ENCODE measurements at places on chromosomes 13 and 19.

DNA sequence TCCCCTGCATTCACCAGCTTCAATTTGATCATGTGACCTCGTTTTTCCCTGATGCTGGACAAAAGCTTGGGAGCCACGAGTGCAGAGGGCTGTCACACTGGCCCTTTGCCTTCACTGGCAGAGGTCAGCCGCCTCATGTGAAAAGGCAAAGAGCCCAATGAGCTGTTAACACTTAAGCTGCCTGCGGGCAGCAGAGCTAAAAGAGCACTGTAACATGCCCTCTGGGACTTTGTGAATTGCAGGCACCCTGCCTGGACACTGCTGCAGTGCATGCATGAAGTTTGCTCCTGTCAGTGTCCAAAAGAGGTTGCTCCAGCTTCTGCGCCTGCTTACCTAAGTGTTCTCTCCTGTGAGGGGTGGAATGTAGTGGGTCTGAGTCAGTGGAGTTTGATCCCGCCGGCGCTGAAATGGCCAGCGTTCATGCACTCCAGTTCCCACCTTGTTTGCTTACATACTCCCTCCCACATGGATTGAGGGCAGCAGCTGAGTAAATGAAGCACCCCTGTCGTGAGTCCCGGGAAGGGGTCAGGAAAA is 193.7 kb downstream of the RFC3 start:
- no peak for DNase-seq

- DNase-seq = no peak
These were observed 90.0 kb downstream of the TNFRSF19 start for GRCh38 chr13:23660249-23660648.

DNA sequence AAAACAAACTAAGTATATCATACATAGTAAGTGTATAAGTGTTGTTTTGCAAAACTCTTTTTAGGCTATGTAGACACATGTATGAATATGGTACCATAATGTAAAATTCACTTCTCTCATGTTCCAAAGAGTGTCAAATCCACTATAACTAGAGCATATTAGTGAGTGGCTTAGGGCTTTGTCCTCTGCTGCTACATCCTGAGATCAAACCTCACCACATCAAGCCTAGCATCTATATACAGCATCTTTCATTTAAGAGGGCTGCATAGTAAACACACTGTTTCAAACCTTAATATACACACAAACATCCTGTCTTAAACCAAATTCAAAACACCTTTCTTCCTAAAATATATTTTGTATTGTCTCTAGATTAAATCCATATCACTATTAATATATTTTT is 38.7 kb downstream of the ELF1 start:
- DNase-seq = no peak

GRCh38 chr19:38389101-38389925 is 816 bp downstream of the SPRED3 start:
- no peak for DNase-seq

DNA sequence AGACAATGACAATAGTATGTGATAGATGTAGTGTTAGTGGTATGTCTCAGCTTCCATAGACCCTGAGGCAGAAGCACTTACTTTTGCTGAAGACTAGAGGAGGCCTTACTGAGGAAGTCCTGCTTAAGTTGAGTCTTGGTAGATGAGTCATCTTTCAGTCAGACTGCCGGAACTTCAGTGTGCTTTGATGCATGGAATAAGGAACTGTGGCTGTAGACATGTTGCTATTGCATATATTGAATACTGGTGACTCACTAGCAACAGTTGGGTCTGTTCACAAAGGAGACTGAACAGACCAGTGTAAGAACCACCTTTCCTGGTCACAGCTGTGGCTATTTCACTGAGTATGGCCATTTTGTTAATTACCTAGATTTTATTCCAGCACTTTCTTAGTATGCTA is 1000.6 kb downstream of the OLFM4 start:
- DNase-seq = no peak

GRCh38 chr13:27660511-27660910 is 38.8 kb downstream of the POLR1D start:
- DNase-seq = no peak

- DNase-seq = no peak
These were observed 61.9 kb downstream of the DHRS12 start for GRCh38 chr13:51742031-51742430.

DNA sequence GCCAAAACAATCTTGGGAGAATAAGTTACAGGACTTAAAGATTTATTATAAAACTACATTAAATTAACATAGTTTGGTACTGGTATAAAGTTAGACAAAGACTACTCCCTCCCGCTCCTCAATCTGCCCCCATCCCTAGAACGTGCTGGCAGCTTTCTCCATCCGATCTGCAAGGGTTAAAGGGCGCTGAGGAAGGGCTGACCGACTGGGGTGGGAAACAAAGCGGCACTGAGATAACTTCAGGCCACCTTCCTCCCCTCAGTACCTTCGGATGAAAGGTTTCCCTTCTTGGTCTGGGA is 790 bp upstream of the SUGT1 start:
- DNase-seq = no peak

DNA sequence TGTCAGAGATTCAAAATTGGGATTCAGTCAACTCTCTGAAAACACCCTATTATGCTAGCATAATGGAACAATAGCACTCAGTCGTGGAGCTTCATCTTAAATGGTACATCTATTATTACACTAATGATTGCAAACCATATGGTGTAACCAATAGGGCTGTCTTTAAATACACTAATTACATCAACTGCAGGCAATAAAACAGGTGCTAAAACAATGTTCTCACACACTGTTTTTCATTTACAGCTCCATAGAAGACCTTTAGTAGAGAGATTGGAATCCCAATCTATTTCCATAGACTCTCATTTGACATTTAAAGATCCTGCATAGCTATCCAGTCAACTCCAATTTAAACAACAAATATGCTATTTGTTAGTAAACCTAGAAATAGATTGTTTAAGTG is 1917.4 kb downstream of the OLFM4 start:
- DNase-seq = no peak

DNA sequence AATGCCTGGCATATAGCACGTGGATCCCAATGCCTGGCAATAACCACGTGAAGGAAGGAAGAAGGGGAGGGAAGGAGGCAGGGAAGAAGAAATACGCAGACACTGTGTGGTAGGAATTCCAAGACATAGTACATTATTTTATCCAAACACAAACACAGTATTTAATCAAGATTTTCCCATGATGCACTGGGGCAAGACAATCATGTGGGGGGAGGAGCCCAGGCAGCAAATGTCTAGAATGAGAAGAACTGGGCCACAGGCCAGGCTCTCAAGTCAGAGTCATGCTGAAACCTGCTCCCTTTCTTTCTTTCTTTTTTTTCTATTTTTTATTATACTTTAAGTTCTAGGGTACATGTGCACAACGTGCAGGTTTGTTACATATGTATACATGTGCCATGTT is 717.9 kb downstream of the UQCRFS1 start:
- DNase-seq = no peak

GRCh38 chr13:111296417-111296816 is 24.0 kb upstream of the TEX29 start:
- no peak for DNase-seq

DNA sequence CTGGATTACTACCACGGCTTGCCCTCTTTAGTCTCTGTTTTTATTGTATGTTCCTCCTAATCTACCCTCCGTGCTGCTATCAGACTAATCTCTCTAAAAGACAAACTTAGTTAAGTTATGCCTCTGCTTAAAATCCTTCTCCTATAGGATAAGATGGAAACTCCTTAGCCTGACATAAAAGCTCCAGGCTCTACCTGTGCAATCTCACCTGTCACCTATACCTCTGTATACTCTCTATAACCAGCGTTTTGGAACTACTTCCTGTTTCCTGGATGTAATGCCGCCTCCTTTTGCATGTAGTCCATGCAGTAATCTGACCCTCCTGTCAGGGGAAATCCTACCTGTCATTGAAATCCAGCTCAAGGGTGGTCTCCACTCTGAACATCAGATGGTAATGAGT is 41.2 kb downstream of the OLFM4 start:
- DNase-seq = no peak

DNA sequence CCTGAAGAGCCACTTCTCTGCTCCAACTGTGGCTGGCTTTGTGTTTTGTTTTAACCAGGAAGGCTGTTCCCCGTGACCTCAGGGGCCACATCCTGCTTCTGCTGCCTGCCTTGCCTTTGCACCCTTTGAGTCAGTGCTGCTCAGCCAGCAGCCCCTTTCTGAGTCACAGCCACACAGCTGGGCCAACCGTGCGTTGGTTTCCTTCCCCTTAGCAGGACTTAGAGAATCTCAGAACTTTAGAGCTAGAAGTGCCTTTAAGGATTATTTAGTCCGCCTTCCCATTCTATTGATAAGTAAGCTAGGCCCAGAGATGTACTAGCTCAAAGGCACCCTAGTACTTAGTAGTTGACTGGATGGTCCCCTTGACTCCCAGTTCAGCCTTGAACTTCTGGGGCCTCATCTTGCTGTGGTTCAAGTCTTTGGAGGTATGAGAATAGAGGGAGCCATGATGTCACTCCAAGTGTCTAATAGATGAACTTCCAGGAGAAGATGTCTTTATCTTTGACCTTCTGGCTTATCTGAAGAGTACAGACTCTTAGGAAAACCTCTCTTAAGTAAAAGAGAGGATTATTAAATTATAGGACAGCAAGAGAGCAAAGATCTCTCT is 8.0 kb downstream of the RGCC start:
- DNase-seq = peak; percentile 72

DNA sequence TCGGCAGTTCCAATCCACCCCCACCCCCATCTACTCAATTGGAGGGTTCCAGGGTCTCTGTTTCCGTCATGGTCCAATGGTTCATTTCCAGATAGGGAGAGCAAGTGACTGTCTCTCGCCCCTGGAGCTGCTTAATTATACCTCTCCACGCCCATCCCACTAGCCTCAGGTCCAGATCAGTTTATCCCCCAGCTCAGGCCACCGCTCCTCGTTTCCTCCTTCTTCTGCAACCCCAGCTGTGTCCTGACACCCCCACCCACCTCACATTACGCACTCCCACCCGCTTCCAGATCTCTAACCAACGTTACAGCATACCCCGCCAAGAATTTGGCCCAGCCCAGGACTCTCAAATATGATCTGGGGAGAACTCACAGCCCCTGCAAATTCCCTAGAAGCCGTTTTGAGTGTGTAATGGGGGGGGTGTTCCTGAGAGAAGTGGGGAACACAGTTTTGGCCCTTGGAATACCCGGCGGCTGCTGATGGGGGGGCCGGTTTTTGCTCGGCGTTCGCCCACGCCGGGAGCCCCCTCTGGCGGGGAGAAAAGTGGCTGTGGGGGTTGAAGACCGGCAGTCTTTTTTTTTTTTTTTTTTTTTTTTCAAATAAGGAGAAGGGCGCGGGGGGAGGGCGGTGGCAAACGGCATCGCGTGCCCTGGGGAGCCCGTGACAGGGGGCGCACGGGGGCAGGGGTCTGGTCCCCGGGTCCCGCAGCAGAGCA is 1.7 kb upstream of the PDE4A start:
- DNase-seq = no peak

GRCh38 chr19:29665826-29666577 is 741 bp downstream of the PLEKHF1 start:
- no peak for DNase-seq

GRCh38 chr13:85089186-85089585 is 710.0 kb downstream of the SLITRK6 start:
- no peak for DNase-seq

- DNase-seq = no peak
These were observed 28.3 kb downstream of the EFNA2 start for GRCh38 chr19:1313695-1314613.

- no peak for DNase-seq
These were observed 16.9 kb upstream of the ZNF254 start for GRCh38 chr19:24069905-24070657.

GRCh38 chr19:35533822-35534392 is 651 bp downstream of the GAPDHS start:
- DNase-seq = no peak

DNA sequence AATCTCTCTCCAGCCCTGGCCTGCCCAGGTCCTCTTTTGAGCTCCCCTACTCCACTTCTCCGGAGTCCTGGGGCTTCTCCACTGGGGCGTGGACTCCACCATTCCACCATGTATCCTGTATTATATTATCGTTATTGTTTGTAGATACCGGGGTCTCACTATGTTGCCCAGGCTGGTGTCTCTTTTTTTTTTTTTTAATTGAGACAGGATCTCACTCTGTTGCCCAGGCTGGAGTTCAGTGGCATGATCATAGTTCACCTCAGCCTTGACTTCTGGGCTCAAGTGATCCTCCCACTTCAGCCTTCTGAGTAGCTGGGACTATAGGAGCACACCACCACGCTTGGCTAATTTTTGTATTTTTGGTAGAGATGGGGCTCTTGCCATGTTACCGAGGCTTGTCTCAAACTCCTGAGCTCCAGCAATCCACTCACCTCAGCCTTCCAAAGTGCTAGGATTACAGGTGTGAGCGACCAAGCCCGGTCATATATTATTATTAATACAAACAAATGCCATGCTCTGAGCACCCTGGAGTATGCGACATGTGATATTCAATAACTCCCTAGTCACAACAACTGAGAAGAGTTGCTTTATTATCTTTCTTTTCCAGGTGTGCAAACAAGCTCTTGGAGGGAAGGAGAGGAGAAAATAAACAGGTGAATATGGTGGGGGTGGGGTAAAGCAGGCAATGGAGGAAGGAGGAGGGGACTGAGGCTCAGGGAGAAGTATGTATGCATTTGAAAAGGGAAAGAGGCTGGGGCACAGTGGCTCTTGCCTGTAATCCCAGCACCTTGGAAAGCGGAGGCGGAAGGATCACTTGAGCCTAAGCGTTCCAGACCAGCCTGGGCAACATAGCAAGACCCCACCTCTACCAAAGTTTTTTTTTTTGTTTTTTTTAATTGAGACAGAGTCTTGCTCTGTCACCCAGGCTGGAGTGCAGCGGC is 2.8 kb upstream of the CERS4 start:
- no peak for DNase-seq

GRCh38 chr13:28529836-28530235 is 34.9 kb upstream of the FLT1 start:
- no peak for DNase-seq

DNA sequence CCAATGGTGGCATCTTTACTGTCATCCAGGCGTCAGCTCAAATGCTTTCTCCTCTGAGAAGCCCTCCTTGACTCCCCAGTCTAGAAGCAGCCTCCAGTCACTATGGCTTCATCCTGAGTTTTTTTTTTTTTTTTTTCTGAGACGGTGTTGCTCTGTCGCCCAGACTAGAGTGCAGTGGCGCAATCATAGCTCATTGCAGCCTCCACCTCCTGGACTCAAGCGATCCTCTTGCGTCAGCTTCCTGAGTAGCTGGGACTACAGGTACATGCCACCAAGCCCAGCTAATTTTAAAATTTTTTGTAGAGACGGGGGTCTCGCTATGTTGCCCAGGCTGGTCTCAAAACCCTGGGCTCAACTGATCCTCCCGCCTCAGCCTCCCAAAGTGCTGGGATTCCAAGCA is 4.2 kb downstream of the NRTN start:
- DNase-seq = no peak

DNA sequence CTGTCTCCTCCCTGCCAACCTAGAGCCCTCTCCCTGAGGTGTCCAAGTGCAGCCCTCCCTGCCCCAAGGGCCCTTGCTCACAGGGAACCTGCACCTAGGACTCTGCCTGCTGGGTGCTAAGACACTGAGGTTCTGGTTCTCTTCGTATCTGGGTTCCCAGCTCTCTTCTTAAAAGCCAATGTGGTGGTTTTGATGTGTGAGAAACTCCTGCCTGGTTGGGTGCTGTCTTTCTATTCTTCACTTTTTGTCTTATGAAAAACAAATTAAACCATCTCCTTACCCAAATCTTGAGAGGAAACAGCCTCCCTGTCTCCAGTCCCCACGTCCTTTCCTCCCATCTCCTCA is 4.3 kb upstream of the KMT2B start:
- no peak for DNase-seq

Measured in activated CD8-positive, alpha-beta memory T cell treated with anti-CD3 and anti-CD28 coated beads for 48 hours (primary cell).